ENCODE measurements at places on chromosomes 7 and 10.

DNA sequence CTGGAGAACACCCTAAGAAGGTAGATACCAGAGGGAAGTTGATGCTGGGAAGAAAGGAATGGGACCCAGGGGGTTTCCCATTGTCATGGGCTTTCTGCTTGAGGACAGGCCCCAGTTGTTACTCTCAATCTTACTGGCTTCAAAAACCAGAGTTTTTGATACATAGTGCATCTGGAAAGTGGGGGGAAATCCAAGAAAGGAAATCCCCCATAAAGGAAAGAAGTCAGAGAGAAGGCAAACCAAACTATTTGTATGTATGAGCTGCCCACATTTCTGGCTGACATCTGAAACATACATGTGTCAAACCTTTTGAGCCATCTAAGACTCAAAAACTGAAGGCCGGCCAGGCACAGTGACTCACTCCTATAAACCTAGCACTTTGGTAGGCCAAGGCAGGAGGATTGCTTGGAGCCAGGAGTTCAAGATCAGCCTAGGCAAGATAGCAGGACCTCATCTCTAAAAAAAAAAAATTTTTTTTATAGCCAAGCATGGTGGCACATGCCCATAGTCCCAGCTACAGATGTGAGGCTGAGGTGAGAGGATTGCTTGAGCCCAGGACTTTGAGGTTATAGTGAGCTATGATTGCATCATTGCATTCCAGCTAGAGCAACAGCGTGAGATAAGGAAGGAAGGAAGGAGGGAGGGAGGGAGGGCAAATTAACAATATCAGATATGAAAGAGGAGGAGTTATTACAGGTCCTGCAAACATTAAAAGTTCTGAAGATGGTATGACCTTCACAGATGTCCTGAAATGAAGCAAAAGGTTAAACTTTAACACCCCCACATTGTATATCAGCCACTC, 6.7 kb upstream of the COA1 start:
- DNase-seq = no peak

GRCh38 chr10:11246752-11247467, 229.2 kb downstream of the CELF2 start:
- DNase-seq = no peak

- no peak for DNase-seq
These were observed 721.2 kb downstream of the XPNPEP1 start for GRCh38 chr10:109202111-109202510.

- DNase-seq = no peak
These were observed 7.0 kb upstream of the PCOLCE start for GRCh38 chr7:100595188-100595587.

- DNase-seq = no peak
These were observed 19.8 kb downstream of the PNLIP start for GRCh38 chr10:116565534-116565933.

DNA sequence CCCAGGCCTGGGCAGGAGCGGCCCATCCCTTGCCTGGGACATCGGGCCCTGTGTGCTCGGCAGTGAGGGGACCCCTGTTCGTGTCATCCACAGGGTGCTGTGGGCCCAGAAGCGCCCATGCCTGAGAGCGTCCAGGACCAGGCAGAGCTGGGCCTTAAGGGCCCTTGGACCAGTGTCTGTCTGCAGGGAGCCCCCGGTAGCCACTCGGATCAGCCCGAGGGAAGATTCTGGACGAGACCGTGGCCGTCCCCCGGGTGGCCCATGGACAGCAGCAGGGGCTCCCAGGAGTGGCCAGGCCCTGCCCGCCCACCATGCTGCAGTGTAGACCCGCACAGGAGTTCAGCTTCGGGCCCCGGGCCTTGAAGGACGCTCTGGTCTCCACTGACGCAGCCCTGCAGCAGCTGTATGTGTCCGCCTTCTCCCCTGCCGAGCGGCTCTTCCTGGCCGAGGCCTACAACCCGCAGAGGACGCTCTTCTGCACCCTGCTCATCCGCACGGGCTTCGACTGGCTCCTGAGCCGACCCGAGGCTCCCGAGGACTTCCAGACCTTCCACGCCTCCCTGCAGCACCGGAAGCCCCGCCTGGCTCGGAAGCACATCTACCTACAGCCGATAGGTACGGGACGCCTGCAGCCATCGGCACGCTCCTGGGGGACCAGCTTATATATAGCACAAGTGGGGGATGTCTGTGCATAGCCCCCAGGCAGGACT, 12.3 kb downstream of the AMZ1 start:
- no peak for DNase-seq

DNA sequence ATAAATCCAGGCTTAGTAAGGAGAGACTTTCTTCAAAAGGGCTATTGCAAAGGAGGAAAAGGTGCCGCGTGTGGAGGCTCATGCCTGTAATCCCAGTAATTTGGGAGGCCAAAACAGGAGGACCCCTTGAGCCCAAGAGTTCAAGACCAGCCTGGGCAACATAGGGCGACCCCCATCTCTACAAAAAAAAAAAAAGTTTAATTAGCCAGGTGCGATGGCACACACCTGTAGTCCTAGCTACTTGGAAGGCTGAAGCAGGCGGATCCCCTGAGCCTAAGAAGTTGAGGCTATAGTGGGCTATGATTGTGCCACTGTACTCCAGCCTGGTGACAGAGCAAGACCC, 32.2 kb downstream of the TMEM130 start:
- no peak for DNase-seq

- no peak for DNase-seq
These were observed 15.9 kb downstream of the TMEM209 start for GRCh38 chr7:130189343-130189742.

- no peak for DNase-seq
These were observed 92.7 kb downstream of the SEMA3D start for GRCh38 chr7:85094046-85094725.

All from stimulated activated CD4-positive, alpha-beta T cell treated with anti-CD3 and anti-CD28 coated beads, Interleukin-2, amount 100 ng/mL, for 4 hours (primary cell).